ENCODE measurements at places on chromosomes 7 and 10. TPM values are rescaled to one million over a fixed set of nuclear protein-coding genes. Genes with fewer than 3 reads are reported as not detected.

MTPN gene
- total RNA-seq = 236 TPM

SUN3 gene
- total RNA-seq = not detected

SPDYE3 gene
- not detected for total RNA-seq

POR gene
- total RNA-seq = 138 TPM

NPTX2 gene
- not detected for total RNA-seq

SPDYE11 gene
- total RNA-seq = not detected

ELN gene
- 0.20 TPM for total RNA-seq

AEBP1 gene
- total RNA-seq = 0.87 TPM

TAC1 gene
- not detected for total RNA-seq

ADCY1 gene
- total RNA-seq = 0.02 TPM

CCDC172 gene
- total RNA-seq = not detected

ARHGEF5 gene
- total RNA-seq = 0.29 TPM

GPR26 gene
- not detected for total RNA-seq

INA gene
- not detected for total RNA-seq

PON3 gene
- total RNA-seq = not detected

TMEM236 gene
- total RNA-seq = 0.04 TPM

PROSER2 gene
- 14.3 TPM for total RNA-seq

IDI2 gene
- not detected for total RNA-seq

OR9A2 gene
- total RNA-seq = not detected

PTN gene
- total RNA-seq = not detected

ACTR1A gene
- 56.7 TPM for total RNA-seq

CALN1 gene
- total RNA-seq = 2.2 TPM

PHKG1 gene
- total RNA-seq = 0.29 TPM

FAM180A gene
- not detected for total RNA-seq

AMZ1 gene
- total RNA-seq = not detected

CPEB3 gene
- total RNA-seq = 1.2 TPM

UNC5B gene
- 8.4 TPM for total RNA-seq

NACAD gene
- 0.02 TPM for total RNA-seq

SPOCK2 gene
- total RNA-seq = 0.86 TPM

DPCD gene
- total RNA-seq = 10.0 TPM

LRRC27 gene
- 2.3 TPM for total RNA-seq

KCNH2 gene
- 368 TPM for total RNA-seq

MKX gene
- 0.07 TPM for total RNA-seq

C7orf33 gene
- not detected for total RNA-seq

PRPS1L1 gene
- not detected for total RNA-seq

ZNF394 gene
- total RNA-seq = 25.5 TPM

CTNNA3 gene
- total RNA-seq = not detected

MUC12 gene
- 1.1 TPM for total RNA-seq

PGAM2 gene
- total RNA-seq = not detected

MAGI2 gene
- total RNA-seq = 0.94 TPM

IGF2BP3 gene
- total RNA-seq = 62.9 TPM

CALHM2 gene
- 0.16 TPM for total RNA-seq

HMX2 gene
- 0.58 TPM for total RNA-seq

RAB19 gene
- 0.31 TPM for total RNA-seq

BICC1 gene
- total RNA-seq = not detected

OPN1SW gene
- total RNA-seq = not detected

METTL27 gene
- 0.42 TPM for total RNA-seq
